NCI-H345 (cell line): ENCODE measurements at places on chromosomes 13 and 19.
A peak's percentile ranks its signal among the peaks of the same experiment; 100 is the strongest.

- no peak for DNase-seq
Observed at GRCh38 chr13:108572782-108573211, 56.6 kb upstream of the MYO16 start.

DNA sequence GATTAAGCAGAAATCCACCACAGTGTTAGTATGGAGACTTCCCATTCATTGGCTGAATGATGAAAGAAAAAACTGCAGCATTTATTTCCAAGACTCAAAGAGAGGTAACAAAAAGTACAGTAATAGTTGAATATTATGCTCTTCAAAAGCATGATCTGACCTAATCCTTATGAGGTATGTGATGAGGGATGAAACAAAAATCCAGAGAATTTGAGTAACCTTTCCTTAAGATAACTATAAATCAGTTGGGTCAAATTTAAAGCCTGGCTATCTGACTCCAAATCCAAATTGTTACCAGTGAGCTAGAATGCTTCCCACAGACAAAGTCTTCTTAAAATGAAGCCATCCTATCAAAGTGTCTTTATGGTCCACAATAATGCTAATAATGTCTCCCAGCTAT, 38.1 kb downstream of the NUFIP1 start:
- DNase-seq: no peak

DNA sequence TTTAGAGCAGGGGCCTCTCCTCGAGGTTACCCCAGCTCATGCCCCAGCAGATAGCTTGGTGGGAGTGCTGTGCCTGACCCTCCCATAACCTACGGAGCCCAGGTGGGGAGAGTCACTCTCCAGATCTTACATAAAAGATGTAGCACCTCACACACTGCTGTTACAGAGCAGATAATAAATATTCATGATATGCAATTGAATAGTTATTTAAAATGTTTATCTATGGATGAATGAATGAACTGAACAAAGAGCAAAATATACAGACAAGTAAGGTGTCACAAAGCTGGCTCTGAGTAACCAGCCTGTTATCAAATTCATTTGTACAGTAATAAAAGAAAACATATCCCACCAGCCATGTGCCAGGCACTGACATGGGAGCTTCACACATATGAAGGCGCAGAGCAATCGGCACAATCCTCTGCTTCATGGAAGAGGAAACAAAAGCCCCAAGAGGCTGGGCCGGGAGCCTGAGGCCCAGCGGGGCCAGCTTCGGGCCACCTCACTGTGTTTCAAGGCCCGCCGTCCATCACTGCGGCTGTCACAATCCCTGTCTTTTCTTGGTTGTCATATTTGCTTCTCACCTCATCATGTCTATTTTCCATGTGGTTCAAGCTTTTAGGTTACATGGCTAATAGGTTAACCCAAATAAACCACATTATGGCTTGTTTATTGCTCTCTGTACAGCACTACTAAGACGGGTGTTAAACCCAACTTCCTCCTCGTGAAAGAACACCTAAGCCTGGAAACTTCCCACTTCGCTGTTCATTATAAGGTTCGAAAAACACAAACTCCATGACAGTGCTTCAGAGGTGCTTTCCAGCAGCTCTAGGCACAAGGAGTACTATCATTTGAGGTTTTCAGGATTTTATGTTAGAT, 78.4 kb downstream of the IRS2 start:
- no peak for DNase-seq

DNA sequence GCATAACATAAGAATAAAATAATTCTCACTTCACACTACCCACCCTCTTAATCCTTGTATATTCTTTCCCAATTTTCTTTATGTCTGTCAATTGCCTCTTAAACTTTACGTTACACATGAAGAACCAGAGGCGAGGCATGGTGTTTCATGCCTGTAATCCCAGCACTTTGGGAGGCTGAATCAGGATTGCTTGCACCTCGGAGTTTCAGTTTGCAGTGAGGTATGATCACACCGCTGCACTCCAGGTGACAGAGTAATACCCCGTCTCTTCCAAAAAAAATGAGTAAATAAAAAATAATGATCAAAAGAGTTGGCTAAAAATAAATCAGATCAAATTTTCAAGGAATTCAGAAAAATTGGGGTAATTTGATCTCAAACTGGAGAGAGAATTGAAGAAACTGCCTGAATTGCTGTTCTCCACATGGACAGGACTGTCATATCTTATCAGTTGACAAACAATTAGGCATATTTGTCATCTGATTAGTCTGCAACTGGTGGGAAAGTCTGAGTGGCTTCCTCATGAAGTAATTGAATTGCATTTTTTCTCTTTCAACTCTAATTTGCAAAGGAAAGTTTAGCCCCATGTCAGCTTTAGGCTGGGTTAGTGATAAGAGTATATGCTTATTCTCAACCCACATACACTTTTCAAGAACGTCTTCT, 302.9 kb downstream of the ITGBL1 start:
- no peak for DNase-seq

DNA sequence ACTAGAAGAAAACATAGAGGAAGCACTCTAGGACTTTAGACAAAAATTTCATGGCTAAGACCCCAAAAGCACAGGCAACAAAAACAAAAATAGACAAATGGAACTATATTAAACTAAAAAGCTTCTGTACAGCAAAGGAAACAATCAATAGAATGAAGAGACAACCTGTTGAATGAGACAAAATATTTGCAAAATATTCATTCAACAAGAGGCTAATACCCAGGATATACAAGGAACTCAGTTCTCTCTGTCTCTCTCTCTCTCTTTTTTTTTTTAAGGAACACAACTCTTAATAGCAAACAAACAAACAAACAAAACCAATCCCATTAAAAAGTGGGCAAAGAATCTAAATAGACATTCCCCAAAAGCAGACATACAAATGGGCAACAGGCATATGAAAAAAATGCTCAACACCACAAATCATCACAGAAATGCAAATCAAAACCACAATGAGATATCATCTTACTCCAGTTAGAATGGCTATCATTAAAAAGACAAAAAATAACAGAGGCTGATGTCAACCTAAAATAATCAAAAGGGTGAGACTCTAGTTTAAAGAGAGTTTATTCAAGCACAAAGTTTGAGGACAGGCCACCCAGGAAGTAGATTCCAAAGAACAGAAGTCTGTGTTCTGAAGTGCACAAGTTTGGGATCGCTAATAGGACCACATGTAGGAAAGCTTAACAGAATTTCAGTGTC, 27.1 kb upstream of the SLC7A9 start:
- no peak for DNase-seq

GRCh38 chr13:112582263-112582662, 5.7 kb downstream of the TUBGCP3 start:
- no peak for DNase-seq

DNA sequence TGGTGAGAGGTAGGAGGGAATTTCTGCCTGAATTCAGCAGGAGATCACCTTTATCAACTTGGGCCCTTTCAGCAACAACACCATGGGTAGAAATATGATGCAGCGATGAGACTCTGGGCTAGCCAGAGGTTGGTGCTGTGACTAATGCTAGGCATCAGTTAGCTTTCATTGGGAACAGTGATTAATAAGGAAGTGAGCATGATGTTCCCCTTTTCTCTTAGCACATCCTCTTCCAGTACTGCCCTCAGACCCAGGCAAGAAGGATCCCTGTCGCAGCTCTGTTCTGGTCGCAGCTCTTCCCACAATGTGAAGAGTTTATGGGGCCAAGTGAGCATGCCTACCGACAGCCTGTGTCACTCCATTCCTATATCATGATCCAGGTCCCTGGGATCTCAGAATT, 100.5 kb downstream of the FLT1 start:
- no peak for DNase-seq

DNA sequence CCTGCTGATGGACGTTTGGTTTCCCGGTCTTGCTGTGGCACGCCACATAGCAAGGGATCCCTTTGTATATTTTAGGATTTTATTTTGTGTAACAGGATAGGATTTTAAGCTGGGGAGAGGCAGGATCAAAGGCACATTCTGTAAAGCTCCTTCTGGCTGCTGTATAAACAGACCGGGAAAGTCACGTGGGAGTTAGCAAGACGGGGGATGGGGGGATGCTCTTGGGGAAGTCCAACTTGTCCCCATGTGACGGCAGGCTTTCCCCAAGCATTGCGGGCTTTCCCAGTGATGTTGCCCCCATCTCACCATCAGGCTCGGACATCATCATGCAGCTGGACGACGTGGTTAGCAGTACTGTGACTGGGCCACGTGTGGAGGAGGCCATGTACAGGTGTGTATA, 5.8 kb downstream of the QTRT1 start:
- no peak for DNase-seq

- no peak for DNase-seq
Observed at GRCh38 chr19:22945560-22945959, 57.4 kb downstream of the ZNF728 start.

- DNase-seq: no peak
Observed at GRCh38 chr13:99665711-99666110, 164.4 kb downstream of the TM9SF2 start.

DNA sequence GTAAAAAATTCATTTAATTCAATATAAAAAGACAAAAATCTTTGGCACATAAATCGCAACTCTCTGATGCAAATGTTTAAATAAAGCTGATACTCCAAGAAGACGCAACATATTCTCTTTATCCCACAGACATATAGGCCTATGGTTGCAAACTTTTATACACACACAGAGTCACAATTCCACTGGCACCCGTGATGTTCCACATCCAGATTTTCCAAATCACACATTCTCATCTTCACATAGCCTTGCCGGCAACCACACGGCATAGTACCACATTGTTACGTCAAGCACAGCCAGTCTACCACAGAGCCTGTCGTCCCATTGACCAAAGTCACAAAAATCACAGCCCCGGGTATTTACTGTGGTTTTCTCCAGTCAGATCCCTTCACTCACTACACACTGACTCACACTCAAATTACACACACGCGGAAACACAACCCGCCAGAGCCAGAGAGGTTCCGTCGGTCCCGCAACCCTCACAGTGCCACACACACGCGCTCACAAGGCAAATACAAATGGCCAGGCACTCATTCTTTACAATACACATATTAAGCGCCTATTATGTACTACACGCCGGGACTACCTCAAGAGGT, 546 bp upstream of the ZNF546 start:
- peak; percentile 62 for DNase-seq

GRCh38 chr19:49333811-49334288, 1.4 kb upstream of the CD37 start:
- no peak for DNase-seq

- no peak for DNase-seq
Observed at GRCh38 chr19:45455707-45456499, 11.9 kb upstream of the FOSB start.

DNA sequence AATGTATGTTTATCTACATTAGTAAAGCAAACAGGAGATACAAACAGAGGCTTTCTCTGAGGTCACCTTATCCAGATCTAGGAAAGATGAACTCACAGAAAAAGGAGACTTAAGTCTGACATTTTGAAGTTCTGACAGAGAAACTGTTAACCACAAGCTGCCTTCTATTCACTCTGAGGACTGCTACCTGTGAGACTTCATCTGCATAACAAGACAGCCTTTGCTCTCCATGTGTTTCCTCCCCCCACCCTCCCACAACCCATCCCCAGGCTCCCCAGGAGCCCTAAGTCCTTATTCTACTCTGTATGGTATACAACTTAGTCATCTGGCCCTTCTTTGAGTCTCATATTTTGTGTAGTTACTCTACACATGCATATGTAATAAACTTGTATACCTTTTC, 699.0 kb downstream of the FGF9 start:
- no peak for DNase-seq

GRCh38 chr13:77779552-77780272, 82.2 kb downstream of the SLAIN1 start:
- peak; percentile 48 for DNase-seq

- DNase-seq: peak; percentile 22
Observed at GRCh38 chr13:113864273-113864890, 506 bp upstream of the GAS6 start.

- no peak for DNase-seq
Observed at GRCh38 chr19:10195199-10195519, 406 bp upstream of the DNMT1 start.

DNA sequence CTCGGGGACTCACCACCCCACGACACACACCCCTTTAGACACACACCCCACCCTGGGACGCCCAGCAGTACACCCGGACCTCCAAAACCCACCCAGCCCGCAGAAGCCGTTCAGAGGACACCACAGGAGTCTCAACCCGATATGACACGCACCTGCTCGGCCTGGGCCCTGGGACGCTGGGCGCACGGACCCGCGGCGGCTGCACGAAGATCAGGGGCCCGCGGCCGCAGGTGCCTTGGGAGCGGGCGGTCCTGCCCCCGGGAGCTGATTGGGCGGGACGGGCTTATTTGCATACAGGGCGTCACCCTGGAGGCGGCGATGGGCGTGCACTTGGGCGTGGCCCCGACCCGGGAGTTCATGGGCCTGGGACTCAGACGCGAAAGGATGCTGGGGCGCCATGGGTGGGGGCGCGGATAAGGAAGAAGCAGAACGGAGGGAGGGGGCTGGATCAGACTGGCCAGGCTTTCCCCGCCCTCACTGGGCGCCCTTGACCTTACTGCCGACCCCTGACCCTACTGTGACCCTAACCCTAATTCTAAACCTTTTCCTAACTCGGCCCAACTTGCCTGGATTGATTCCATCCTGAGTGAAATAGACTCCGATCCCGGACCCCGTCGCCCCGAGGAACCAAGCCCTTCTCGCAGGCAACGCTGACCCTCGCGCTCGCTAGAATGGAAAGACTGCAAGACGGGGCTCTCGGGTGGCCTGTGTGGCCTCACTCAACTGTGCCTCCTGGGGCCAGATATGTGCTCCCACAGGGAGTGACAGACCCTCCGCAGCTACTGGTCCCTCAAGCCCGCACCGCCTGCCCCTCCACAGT, at the start of gene MEF2B:
Gene MEF2B, minus strand, starts transcription at position 211 of the 820 bp plus-strand sequence. CDS start 19,528 bp downstream, outside the sequence.
- peak; percentile 50 for DNase-seq

- DNase-seq: no peak
Observed at GRCh38 chr13:70905035-70905434, 796.8 kb upstream of the KLHL1 start.

DNA sequence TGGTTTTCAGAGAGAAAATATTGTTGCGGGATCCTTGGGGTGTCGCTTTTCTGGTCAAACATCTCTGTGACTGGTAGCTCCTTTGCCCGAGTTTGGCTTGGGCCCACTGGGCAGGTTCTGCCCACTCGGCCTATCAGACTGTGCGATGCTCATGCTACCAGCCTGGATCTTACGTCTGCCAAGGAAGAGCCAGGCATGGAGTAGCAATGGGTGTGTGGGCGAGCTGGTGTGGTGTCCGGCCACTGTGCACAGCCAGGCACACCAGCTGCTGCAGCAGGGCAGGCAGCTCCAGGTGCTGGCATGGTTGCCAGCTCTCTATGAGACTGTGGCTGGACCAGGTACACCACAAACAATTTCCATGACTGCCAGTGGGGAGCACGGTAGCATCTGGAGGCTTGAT, 1351.8 kb upstream of the PCDH20 start:
- DNase-seq: no peak
